ENCODE measurements at places on chromosomes 1 and 21.

GRCh38 chr1:231720652-231721325 is 94.2 kb downstream of the DISC1 start:
- no peak for DNase-seq

DNA sequence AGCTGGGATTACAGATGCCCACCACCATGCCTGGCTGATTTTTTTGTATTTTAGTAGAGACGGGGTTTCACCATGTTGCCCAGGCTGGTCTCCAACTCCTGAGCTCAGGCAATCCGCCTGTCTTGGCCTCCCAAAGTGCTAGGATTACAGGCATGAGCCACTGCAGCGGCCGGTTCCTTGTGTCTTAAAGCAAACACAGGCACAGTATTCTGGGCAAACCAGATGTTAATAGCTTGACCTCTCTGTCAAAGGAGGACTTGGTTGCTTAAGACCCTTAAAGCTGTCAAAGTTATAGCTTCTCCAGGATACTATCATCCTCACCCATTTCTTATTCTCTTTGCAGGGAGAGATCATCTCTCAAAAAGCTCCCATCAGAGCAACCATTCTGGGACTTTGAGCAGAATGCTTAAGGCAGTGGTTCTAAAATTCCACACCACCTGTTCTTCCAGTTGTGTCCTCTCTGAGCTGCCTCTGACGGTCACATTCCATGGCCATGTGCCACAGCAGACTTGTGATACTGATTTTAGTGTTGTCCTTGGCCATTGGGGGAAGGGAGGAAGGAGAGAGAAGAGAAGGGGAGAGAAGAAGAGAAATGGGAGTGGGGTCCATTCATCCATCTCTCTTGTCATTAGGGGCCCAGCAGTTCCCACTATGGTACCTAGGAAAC is 81.8 kb downstream of the PBX1 start:
- DNase-seq, result no peak

DNA sequence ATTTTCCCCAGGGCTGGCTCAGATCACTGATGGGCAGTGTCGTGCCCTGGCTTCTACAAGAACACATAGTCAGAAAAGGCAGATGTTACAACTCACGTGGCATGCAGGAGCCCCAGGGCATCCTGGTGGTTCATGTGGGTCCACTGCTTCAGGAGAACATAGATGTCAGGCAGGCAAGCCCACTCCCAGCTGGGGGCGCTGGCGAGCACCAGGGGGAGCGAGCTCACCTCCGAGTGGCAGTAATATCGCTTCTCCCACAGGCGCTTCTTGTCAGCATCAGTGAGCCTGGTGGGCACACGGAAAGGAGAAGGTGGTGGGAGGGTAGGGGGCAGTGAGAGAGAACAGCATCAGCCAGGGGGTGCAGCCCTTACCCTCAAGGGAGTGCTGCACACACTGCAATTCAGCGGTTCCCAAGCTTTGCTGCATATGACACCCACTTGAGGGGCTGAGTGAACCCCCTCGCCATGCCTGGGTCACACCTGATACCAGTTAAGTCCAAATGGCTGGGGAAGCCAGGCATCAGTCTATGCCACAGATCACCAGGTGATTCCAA is 34.3 kb upstream of the PPP1R15B start:
- DNase-seq, result peak; percentile 24

GRCh38 chr21:30900881-30901280 is 19.5 kb upstream of the KRTAP11-1 start:
- DNase-seq, result no peak

DNA sequence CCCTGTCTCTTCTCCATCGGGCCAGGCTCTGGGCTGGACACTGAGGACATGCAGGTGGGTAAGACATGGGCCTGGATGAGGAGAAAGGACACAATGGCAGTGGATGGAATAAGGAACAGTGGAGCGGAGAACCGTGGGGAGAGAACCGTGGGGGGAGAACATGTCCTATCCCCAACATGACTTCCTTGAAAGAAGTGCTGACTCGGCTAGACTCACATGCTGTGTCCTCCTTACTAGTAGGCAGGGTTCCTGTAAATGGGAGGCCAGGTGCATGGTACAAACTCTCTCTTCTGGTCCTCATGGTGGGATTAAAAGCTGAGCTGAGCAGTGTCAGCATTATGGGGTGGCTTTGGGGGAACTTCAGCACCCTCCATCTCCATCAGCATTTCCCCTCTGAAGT is 137.4 kb upstream of the CSF3R start:
- no peak for DNase-seq

DNA sequence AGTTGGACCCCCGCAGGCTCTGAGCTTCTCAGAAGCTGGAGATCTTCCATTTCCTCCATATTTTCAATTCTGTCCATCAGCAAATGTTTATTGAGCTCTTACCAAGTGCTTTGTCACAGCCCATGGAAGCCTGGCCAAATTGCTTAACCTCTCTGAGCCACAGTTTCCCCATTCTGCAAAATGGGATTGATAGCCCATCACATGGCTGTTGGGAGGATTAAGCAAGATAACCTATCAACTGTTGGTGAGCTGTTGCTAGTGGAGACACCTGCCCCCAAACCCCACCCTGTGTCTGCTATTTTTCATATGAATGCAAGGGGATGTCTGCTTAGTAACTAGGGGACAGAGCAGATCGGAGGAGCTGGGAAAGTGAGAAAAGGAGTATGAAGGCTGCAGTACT is 38.3 kb downstream of the CD34 start:
- no peak for DNase-seq

Measured in fibroblast of skin of right biceps (primary cell).